ENCODE measurements at places on chromosomes 11 and 22.

GRCh38 chr11:88360141-88360540 is 22.6 kb upstream of the CTSC start:
- no peak for DNase-seq

DNA sequence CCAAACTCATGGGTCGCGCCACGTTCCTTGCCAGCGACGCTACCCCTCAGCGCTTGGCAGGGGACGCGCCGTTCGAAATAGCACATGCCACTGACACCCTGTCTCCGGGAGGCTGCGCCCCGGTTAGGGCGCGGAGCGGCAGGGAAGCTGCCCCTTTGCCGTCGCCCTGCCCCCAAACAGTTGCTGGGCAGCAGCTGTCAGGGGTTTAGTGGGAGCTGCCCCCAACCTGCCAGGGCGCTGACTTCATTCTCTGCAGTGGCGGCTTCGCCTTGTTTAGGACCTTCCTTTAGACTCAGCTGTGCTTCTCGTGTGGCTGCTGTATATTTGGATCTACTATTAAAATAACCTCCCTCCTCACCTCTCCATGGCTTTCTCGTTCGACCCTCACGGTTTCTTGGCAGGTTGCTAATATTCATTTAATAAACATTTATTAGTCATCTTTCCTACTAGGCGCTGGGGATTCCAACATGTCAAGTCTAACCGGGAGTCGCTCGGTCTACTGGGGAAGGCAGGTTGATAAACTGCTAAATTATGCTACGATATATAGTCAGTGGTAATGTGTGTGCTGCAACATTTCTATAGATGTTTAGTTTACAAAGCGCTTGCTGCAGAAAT is 782 bp downstream of the TMEM109 start:
- peak; percentile 57 for DNase-seq

GRCh38 chr11:129705341-129705740 is 110.3 kb upstream of the TMEM45B start:
- no peak for DNase-seq

GRCh38 chr11:47848700-47849155 is 578 bp upstream of the NUP160 start:
- DNase-seq: no peak

DNA sequence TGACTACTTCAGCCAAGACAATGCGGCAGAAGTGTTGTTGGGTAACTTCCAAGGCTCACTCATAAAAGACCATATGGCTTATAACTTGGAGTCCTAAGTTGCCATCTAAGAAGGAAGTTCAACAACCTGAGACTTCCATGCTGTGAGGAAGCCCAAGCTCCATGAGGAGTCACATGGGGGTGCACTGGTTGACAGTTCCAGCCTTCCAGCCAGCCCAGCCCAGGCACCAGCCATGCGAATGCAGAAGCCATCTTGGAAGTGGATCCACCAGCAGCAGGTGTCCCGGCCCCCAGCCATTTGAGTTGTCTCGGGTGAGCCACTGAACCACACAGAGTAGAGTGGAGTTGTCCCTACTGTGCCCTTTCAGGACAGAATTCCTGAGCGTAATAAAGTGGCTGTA is 32.8 kb upstream of the WNT7B start:
- no peak for DNase-seq

DNA sequence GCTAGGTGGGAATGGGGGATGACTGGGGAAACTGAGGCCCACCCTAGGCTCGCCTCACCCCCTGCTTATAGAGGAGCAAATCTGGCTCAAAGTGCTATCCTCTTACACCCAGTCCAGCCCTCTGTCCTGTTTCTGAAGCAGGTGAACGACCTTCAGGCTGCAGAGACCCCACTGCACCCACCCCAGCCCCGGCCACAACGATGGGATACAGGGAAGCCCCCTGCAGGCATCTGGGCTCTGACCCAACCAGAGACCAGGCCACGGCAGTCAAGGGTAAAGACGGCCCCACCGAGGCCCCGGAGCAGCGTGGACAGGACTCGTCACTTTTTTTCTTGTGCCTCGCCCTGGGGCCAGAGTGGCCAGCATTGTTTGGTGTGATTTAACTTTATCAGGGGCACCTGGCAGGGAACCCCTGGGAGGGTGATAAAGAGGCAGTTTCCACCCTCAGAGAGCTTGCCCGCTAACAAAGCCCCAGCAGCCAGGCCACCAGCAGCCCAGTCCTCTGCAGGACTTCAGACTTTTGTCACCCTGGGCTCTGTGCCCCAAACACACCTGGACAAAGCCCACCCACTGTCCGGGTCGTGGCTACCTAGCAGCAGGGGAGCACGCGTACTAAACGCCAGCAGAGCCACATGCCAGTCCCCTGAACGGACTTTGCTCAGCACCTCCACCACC is 612.6 kb downstream of the TBC1D22A start:
- DNase-seq: no peak

GRCh38 chr11:103987629-103988594 is 48.5 kb upstream of the DDI1 start:
- DNase-seq: peak; percentile 28

GRCh38 chr11:63007920-63008319 is 7.7 kb downstream of the SLC22A8 start:
- DNase-seq: no peak

- DNase-seq: no peak
Measured at GRCh38 chr11:61814247-61814957, 2.4 kb downstream of the FADS1 start.

- no peak for DNase-seq
Measured at GRCh38 chr11:57330029-57330428, 5.3 kb upstream of the TNKS1BP1 start.

DNA sequence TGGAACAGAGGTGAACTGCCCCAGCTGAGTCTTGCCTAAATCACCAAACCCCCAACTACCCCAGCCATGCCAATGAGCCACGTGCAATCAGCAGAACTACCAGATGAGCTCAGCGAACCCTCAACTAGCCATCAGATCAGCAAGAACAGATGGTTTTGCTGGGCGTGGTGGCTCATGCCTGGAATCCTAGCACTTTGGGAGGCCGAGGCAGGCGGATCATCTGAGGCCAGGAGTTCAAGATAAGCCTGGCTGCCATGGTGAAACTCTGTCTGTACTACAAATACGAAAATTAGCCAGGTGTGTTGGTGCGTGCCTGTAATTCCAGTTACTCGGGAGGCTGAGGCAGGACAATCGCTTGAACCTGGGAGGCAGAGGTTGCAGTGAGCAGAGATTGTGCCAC is 374.3 kb downstream of the NXPE2 start:
- no peak for DNase-seq

DNA sequence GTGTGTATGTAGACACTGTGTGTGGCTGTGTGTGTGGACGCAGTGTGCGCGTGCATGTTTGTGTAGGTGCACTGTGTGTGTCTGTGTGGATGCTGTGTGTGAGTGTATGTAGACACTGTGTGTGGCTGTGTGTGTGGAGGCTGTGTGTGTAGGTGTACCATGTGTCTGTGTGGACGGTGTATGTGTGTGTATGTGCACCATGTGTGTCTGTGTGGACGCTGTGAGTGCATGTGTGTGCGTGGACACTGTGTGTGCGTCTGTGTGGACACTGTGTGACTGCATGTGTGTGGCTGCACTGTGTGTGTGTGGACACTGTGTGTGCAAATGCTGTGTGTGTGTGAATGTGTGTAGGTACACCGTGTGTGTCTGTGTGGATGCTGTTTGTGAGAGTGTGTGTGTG is 10.3 kb downstream of the TRPM5 start:
- no peak for DNase-seq

GRCh38 chr11:113152500-113152899 is 161.9 kb upstream of the TTC12 start:
- no peak for DNase-seq

GRCh38 chr11:123544631-123545375 is 109.6 kb downstream of the SCN3B start:
- DNase-seq: no peak

DNA sequence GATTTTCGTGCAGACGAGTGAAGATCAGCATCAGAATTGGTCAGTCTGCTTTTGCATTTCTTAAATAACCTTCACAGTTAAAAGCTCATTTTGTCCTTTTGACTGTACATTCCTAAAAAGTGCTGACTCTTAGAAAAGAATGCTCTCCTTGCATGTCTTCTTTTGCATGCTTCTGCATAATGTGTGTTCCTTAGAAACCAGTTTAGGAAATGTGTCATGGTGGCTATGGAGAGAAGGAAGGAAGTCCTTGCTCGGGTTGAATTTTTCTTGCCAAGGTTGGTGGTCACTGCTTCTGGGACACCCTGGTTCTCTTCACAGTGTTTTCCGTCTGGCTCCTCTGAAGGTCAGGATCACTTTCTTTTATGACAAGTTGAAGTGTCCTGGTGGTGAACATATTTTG is 6.8 kb downstream of the AP2A2 start:
- no peak for DNase-seq

DNA sequence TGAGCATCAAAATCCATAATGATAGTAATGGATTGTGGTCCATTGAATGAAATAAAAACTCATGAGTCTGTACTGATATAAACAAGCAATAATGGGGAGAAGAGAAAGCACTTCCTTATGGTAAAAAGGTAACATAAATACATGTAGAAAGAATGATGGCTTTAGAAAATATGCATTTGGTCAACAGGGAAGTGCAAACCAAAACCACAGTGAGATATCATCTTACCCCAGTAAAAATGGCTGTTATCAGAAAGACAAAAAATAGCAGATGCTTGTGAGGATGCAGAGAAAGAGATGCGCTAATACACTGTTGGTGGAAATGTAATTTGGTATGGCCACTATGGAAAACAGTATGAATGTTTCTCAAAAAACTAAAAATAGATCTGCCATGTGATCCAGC is 6.9 kb upstream of the MMP20 start:
- no peak for DNase-seq

- no peak for DNase-seq
Measured at GRCh38 chr11:8415195-8415594, 151.5 kb upstream of the LMO1 start.

DNA sequence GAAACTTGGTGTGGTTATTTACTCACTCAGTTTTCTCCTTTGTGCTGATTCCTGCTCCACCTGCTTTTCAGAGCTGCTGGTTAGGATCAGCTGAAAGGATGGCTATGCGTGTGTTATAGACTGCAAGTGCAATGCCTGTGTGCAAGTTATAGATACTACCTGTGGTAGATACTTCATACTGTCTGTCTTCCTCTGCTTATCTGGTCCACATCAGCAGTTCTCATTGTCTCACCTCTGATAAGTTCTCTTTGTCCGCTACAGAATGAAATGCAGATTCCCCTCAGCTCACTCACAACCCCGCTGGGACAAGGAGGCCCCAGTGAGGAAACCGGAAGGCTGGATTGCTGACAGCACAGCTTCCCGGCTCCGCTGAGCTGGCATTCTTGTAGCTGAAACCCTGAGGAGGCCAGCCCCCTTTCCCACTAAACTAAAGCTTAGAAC is 37.5 kb upstream of the LYVE1 start:
- DNase-seq: peak; percentile 90

GRCh38 chr11:72377596-72377995 is 56.7 kb downstream of the CLPB start:
- no peak for DNase-seq

DNA sequence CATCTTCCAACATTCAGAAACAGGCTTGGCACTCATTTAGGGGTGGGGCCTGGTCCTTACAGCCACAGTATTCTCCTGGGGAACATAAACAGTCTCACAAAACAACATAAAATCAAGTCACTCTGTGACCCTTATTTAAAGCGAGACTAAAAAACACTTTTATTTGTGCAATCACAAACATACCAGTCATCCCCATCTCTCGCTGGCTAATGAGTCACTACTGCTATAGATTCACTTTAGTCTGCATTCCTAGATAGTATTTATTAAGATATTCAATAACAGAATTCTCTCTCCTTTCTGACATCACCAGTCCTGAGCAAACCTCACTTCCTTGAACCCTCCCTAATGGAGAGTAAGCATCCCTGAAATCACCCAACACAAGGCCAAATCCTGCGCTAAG is 68.0 kb downstream of the ZBTB44 start:
- peak; percentile 56 for DNase-seq

GRCh38 chr11:68724293-68724692 is 27.0 kb downstream of the TESMIN start:
- DNase-seq: no peak

DNA sequence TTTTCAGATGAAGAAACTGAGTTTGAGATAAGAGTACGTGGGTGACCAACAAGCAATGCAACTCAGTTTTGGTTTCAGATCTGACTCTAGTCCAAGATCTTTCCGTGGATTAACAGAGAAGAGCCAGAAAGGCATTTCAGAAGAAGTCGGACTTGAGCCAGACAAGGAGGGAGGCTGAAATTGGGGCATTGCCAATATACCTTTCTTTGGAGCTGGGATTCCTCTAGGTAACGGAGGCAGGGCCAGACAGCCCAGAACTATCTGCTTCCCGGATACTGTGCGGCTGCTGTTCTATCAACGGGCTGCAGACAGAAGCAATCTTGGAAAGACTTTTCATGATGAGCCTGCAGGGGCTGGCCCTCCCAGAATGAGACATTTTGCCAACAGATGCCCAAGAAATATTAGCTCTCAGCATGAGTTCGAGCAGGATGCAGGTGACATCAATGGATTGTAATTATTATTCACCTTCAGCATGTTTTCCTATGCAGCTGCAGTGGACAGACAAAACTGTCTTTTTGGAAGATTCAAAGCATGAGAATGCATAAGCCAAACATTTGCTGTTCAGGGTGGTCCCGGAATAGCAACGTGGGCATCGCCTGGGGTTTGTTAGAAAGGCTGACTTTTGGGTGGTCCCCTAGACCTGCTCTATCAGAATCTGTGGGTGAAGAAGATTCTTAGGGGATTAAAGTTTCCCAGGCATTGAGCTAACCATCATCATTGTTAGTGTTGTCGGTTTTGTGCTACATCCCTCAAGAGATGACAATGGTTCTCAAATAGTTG is 95.7 kb downstream of the SCN3B start:
- no peak for DNase-seq

DNA sequence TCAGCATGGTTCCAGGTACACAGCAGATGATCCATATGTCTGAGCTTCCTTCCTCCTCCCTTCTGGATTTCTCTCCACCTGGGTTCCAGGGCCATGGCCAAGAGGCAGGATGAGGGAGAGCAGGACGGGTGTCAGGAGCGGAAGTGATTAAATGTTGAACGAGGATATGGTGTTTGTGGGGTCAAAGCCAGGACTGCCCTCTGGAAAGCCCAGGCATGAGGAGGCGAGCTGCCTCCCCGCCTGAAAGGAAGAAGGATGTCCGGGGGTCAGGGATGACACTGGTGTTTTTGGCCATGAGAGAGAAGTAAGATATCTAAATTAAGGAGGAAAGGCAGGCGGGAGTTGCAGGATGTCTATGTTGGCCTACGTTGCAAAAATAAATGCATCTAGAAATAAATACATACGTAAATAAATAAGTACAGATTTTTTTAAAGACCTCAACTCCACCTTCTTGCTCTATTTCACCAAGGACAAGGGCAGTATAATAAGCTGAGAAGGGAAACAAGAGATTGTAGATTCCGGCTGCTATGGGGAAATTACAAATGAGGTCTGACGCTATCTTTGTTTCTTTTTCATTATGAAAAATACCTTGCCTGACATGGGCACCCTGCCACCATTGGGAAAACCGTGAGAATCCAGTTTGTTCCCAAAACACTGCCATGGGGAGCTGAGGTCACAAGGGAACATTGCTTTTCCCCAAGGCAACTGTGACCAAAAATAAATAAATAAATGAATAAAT is 27.6 kb upstream of the LIPT2 start:
- no peak for DNase-seq

All from foreskin fibroblast (primary cell).